Right ventricle myocardium superior (tissue), 1 donor: ENCODE measurements at places on chromosomes 7 and 10.

- DNase-seq: no peak
Observed at GRCh38 chr7:1468203-1468602, 8.9 kb upstream of the MICALL2 start.

GRCh38 chr10:114207349-114207748, 28.2 kb downstream of the TDRD1 start:
- no peak for DNase-seq

GRCh38 chr7:87188930-87189329, 30.6 kb downstream of the TMEM243 start:
- DNase-seq: no peak

DNA sequence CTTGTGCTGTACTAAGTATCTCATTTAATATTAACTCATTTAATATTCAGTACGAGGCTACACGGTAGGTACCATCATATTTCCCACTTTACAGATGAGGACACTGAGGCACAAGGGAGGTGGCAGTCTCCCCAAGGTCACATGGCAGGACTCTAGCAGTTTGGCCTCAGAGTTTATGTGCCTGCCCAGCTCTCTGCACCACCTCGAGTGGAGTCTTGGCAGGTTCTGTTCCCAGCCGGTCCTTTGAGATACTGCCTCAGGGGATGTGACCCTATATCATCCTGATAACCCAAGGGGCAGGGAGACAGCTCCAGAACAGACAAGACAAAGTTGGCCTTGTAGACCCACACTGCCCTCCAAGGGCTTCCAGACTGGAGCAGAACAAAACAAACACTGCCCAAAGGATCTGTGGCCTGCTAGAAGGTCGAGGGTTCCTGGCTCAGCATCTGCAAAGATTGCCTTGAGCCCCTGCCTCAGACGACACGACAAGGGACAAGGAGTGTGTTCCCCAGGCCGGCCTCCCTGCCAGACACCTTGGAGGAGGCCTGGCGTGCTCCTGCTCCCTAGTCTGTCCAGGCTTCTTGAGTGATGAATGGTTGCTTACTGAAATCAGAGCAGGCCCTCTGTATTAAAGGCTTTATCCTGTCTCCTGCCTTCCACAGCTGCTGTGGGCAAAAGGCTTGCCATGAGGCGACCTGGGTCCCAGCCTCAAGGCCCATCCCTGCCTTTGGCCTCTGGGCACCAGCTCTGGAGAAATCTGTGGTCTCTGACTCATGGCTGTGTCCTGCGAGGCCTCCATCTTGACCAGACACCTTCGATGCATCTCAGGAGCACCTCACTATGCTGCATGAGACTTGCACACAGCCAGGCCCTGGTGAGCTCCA, 3.9 kb upstream of the PWWP2B start:
- DNase-seq: peak; percentile 20

DNA sequence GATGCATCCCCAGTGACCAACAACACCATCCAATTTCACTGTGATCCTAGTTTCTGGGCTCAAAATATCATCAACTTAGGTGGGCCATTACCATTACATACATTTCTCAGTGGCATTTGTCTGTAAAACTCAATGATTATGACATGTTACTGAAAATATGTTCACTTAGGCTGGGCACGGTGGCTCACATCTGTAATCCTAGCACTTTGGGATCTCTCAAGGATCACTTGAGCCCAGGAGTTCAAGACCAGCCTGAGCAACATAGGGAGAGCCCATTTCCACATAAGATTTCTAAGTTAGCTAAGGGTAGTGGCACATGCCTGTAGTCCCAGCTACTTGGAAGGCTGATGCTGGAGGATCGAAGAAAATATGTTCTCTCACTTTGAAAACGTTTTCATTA, 91.0 kb downstream of the TRIM24 start:
- DNase-seq: no peak

GRCh38 chr10:70748305-70748704, 36.9 kb downstream of the TBATA start:
- DNase-seq: peak; percentile 39

GRCh38 chr7:2032030-2032875, 200.5 kb downstream of the MAD1L1 start:
- DNase-seq: peak; percentile 67
